ENCODE measurements at places on chromosomes 2 and 18.

- DNase-seq = no peak
These were observed 68.0 kb downstream of the KLHL29 start for GRCh38 chr2:23452853-23453420.

DNA sequence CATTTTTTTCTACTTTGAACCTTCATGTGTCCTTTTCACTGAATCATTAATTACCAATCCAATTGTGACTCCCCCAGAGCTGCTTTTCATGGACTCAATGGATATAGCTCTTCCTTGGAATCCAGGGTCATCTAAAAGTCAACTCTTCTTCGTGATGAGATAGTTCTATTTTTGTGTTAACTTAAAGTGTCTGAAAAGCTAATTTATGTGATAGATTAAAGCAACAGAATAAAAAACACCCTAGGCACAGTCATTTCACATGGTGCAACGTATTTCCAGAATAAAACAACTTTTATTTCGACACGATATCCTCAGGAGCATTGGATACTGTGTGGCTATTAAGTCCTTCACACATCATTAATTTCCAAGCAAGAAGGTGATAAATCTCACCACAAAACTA is 250.6 kb upstream of the SPHKAP start:
- no peak for DNase-seq

DNA sequence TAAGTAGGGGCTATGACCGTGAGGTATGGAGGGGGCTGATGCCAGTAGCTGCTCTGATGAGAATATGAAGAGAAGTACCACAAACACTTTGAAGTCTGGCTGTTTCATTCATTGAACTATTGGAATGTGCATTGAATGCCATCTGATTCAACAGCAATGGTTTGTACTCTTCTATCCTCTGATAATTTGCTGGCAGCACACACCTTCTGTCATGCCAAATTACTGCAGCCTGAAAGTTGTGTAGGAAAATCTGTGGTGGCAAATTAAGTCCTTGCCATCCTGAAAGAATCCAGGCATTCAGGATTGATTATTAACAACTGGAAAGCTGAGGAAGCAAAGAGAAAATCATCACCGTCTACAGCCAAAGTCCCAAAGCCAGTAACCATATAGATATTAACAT is 711.2 kb downstream of the NRXN1 start:
- no peak for DNase-seq

- DNase-seq = no peak
These were observed 195.7 kb downstream of the MTCL1 start for GRCh38 chr18:8901019-8901418.

- DNase-seq = no peak
These were observed 39.1 kb upstream of the B3GNT7 start for GRCh38 chr2:231356466-231356844.

GRCh38 chr18:36350839-36351469 is 53.4 kb downstream of the FHOD3 start:
- no peak for DNase-seq

DNA sequence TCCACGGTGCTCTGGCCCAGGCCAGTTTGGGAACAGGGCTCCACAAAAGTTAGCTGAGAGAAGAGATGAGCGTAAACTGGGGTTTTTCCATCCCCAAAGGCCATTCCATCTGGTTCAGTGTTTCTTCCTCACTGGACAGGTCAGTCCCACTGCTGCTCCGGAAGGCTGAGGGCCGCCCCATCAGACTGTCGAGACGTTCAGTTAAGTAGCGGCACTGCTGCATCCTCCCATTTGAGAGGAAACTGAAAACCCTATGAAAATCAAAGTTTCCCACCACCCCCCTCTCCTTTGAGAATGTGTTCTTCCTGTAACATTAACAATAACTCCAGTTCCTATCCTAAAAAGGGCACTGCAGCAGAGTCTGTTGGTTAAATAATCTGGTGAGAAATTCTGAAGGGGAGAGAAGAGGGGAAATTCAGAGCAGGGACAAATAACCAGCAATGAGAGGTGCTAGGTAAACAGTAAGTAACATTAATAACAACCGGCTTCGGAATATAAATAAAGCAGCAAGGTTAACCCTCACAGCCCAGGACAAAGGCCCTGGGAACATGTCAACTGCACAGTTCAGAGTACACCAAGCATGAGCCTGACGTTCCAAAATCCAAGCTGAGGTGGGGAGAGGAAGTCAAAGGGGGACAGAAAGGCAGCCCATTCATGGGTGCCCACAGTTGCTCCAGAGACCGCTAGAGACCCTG is 55.4 kb downstream of the UXS1 start:
- DNase-seq = no peak

GRCh38 chr2:161427664-161428587 is 11.8 kb downstream of the TBR1 start:
- DNase-seq = no peak

GRCh38 chr18:79684787-79685186 is 5.2 kb downstream of the CTDP1 start:
- no peak for DNase-seq

- DNase-seq = no peak
These were observed 368.4 kb downstream of the MTX2 start for GRCh38 chr2:176637486-176638166.

- no peak for DNase-seq
These were observed 707 bp upstream of the ERFE start for GRCh38 chr2:238158018-238158508.

DNA sequence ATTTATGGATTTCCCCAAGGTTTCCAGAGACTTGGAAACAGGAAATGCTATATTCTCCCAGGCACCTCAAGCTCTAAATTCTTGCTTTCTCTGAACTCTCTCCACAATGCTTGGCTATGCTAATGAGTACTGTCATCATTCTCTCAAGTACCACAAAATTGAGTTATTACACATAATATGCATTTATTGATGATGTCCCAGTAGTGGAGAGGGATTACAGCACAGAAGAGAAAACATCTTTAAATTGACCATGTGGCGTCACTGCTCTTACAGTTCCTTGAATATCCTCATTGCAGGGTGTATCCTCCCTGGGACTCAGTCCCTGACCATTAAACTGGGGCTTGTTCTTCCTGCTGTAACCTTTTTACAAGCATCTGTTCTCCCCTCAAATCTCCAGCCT is 681.1 kb upstream of the FANCL start:
- no peak for DNase-seq

DNA sequence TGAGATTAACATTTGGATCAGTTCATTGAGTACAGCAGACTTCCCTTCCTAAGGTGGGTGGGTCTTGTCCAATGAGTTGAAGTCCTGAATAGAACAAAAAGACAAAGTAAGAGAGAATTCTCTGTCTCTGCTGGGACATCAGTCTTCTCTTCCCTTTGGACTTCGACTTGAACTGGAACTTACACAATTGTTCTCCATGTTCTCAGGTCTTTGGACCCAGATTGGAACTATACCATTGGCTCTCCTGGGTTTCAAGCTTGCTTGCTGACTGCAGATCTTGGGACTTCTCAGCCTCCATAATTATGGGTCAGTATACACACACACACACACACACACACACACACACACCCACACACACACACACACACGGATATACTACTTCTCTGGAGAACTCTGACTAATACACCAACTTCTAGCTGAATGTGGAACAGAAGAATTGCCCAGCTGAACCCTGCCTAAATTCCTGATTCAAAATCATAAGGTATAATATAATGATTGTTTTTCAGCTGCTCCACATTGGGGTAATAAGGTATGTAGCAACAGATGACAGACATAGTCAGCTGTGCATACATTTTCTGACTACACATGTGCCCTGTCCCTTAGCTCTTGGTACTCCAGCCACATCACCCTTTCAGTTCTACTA is 214.0 kb downstream of the TGIF1 start:
- no peak for DNase-seq

GRCh38 chr2:23545811-23546210 is 160.8 kb downstream of the KLHL29 start:
- no peak for DNase-seq

Data from NCI-H1436 (cell line).